ENCODE measurements at places on chromosomes 6 and 20. TPM values are rescaled to one million over a fixed set of nuclear protein-coding genes. Genes with fewer than 3 reads are reported as not detected.

GRCh38 chr6:132131758-132132157, 180.6 kb upstream of the CCN2 start:
- DNase-seq, result peak; percentile 94

DNA sequence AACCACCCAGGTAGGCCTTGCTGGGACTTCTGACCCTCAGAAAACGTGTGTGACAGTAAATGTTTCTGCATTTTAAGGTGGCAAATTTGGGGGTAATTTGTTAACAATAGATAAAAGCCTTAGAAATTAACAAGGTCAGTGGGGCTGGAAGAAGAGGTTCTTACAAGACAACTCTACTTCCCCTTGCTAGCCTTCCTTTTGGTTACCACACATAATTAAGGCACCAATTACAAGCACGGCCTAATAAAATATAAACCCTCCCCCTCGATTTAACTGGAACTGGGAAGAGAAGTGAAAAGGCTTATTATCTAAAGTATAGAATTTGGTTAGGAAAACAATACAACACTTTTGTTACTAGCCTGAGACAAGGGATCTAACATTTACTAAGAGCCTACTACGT, 38.8 kb downstream of the ELOVL5 start:
- no peak for DNase-seq

- no peak for DNase-seq
Measured at GRCh38 chr6:119713903-119714302, 364.3 kb upstream of the MAN1A1 start.

DNA sequence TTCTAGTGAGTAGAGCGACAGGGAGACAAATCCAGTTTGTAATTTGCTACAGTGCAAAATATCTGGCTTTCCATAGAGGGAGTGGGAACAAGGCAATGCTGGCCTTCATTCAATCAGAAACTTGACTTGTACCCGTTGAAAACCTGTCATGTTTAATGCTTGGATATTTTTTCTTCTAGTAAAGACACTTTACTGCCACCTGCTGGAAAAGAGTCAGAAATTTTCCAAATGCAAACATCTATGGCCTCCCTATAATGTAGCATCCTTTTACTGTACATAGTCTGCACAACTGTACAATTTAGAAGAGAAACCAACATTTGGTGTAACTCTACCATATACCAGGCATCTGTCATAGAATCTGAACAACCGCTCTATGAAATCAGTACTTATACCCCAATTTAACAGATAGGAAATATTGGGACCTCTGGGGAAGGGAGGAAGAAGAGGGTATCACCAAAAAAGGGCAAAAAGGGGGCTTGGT, 16.7 kb upstream of the TBC1D20 start:
- DNase-seq, result peak; percentile 47

GRCh38 chr20:61300709-61301108, 48.6 kb downstream of the CDH4 start:
- no peak for DNase-seq

DNA sequence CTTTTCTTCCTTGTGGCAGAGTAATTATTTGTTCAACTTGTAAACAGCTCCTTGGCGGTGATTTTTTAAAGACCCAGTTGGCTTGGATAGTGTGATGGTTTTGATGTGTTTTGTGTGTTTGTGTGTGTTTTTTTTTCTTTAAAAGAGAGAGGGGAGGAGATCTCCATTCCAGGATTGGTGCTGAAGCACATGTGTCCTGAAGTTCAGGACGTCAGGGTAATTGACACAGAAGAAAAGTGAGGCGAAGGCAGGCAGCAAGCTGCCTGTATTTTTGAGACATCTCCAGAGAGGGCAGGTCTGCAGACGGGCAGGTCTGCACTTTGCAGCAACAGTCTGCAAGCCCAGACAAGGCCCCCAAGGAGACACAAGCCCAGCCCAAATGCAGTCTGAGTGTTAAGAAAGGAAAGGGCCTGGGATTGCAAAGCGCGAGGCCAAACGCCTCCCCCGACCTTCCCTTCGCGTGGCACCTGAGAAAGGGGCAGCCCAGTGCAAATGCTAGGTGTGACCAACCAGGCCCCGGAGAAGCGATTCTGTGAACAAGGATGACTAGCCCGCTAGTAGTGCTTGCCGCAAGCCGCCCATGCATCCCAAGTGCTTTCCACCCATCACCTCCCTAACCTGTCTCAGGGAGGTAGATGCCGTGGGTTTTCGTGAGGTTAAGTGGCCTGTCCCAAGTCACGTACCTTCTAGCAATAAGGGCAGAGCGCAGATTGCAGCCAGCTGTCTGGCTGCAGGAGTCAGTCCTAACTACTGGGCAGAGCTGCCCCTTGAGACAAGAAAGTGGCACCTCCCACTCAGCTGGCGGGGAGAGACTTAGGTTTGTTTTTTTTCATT, 230.5 kb downstream of the ZMYND8 start:
- peak; percentile 94 for DNase-seq

GRCh38 chr6:95094751-95095663, 482.3 kb upstream of the MANEA start:
- DNase-seq, result peak; percentile 68

GRCh38 chr6:119966484-119966883, 616.9 kb upstream of the MAN1A1 start:
- no peak for DNase-seq

GRCh38 chr20:40278673-40279072, 410.4 kb downstream of the MAFB start:
- DNase-seq, result no peak

Gene SCRT2
- not detected for total RNA-seq

Gene MYB
- total RNA-seq, result 0.17 TPM

Gene CST2
- not detected for total RNA-seq

Gene LY86
- not detected for total RNA-seq

Gene HTR1B
- total RNA-seq, result 0.48 TPM
